Nephron progenitor cell (in vitro differentiated cells): ENCODE measurements at places on chromosomes 13 and 19.

- peak; percentile 48 for DNase-seq
Observed at GRCh38 chr19:55526216-55527196, 10.4 kb downstream of the SBK2 start.

GRCh38 chr13:67036699-67037457 is 193.3 kb downstream of the PCDH9 start:
- DNase-seq = no peak

DNA sequence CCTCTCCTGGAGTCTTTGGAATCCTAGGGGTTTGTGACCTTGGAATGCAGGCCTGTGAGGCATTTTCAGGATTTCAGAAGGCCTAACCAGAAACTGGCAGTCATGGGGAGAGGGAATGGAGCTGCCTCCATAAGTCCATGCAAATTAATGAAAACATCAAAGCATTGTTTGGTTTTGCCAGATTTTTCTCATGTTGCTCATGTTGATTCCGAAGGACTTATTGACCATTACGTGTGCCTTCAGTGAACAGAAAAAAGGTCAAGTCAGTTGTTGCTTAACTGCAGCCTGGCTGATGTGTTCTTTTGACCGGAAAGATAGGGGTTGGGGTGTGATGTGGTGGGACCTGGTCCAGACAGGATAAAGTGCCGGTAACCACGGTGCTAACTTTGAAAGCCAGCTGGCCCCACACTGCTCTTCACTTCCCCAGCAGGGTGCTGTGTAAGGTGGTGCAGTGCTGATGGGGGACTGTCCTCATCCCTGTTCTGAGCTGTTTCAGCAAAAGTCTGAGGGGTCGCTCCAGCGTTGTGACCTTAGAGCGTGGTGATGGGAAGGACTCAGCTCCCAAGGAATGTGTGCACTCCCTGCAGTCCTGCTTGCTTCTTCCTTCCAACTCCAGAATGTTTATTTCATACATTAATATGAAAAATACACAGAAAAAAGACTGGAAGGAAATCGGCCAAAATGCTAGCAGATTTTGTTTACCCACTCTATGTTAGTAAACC is 3.5 kb downstream of the RNF113B start:
- no peak for DNase-seq

GRCh38 chr13:74134777-74135325 is 647 bp upstream of the KLF12 start:
- peak; percentile 71 for DNase-seq

- DNase-seq = no peak
Observed at GRCh38 chr13:46015366-46015765, 37.2 kb downstream of the ZC3H13 start.
